Stimulated activated CD8-positive, alpha-beta memory T cell treated with anti-CD3 and anti-CD28 coated beads, Interleukin-15, amount 100 ng/mL, for 48 hours (primary cell): ENCODE measurements at places on chromosomes 6 and 20.

DNA sequence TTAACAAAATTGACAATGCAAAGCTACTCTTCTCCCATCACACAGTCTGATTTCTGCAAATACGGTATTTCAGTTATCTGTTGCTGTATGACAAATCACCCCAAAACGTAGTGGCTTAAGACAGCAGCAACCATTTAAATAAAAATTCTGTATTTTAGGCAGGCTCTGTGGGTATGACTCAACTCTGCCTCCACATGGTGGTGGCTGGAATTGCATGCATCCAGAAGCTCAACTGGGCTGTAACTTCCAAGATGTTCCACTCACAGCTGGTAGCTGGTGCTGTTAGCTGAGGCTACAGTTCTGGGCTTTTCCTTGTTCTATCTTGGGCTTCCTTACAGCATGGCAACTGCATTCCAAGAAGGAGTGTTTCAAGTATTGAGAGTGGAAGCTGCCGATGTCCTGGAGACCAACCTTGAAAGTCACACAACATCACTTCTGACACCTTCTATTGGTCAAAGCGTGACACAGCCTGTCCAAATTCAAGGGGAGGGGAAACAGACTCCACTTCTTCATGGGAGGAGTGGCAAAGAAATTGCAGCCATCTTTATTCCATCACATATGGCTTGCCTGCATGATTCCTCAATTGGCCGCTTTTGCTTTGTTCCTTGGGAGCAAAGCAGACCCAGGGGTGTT, 39.7 kb upstream of the TULP1 start:
- peak; percentile 25 for DNase-seq

DNA sequence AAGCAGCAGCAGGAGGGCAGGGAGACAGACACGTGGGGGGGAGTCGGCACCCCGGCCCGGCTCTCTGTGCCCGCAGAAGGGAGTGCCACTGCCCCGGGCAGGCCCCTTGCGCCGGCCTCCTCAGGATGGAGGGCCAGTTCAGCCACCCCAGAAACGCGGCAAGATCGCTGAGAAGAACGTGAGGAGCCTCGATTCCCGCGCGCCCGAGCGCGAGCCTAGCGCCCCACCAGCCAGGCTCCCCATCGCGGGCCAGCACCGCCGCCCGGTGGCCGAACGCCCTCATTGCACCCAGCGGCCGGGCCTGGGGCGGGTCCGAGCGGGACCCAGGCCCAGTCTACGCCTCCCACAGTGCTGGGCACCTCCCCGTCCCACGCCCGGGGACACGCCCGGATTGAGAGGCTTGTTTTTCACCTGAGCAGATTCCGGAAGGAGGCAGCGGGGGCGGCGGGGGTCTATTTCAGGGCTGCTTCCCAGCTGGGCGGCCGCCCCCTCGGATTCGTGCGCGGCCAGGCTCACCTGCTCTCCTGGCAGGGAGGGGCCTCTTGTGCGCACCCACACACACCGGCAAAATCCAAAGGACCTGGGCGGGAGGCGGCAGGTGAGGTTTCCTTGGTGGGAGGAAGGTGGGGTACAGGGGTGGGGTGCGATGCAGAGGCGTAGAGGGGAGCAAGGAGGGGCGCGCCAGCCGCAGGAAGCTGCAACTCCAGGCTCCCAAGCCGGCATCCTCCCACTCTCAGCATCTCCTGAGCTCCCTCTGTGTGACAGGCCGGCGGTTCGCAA, 9.0 kb upstream of the GRM4 start:
- DNase-seq = peak; percentile 54

GRCh38 chr6:22112461-22112860, 184.4 kb downstream of the PRL start:
- no peak for DNase-seq

- DNase-seq = no peak
Observed at GRCh38 chr20:43171930-43172329, 17.8 kb downstream of the PTPRT start.

GRCh38 chr6:169632841-169633240, 69.0 kb downstream of the WDR27 start:
- no peak for DNase-seq
